Stimulated activated CD4-positive, alpha-beta T cell treated with anti-CD3 and anti-CD28 coated beads, TNF-alpha, amount 100 ng/mL, for 4 hours (primary cell): ENCODE measurements at places on chromosomes 6 and 20.

DNA sequence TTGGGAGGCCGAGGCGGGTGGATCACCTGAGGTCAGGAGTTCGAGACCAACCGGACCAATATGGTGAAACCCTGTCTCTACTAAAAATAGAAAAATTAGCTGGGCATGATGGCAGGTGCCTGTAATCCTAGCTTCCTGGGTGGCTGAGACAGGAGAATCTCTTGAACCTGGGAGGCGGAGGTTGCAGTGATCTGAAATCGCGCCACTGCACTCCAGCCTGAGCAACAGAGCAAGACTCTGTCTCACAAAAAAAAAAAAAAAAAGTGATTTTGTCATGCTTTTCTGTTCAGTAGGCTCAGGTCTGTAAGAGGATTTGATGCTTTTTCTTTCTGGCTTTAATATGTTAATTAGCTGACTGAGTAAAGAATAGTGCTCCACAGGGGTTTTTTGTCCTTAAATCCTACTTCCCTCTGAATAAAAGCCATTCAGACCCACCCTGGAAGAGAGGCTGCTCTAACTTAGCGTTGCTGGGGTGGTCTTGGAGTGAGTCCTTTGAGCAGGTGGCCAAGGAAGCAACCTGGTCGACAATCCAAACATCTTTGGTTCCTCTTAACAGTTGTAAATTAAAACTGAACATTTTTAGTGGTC is 19.0 kb downstream of the MCM8 start:
- no peak for DNase-seq

- no peak for DNase-seq
Observed at GRCh38 chr6:2433266-2433665, 187.9 kb upstream of the GMDS start.

GRCh38 chr20:16419138-16419715 is 154.0 kb downstream of the KIF16B start:
- no peak for DNase-seq

GRCh38 chr20:19310541-19310940 is 98.1 kb downstream of the SLC24A3 start:
- no peak for DNase-seq

GRCh38 chr6:21219856-21220255 is 373.7 kb upstream of the SOX4 start:
- DNase-seq: no peak

GRCh38 chr20:57408536-57409233 is 17.5 kb downstream of the RBM38 start:
- no peak for DNase-seq

GRCh38 chr6:15090745-15091384 is 155.0 kb upstream of the JARID2 start:
- DNase-seq: no peak

GRCh38 chr6:3202999-3203696 is 24.3 kb downstream of the TUBB2B start:
- DNase-seq: no peak

DNA sequence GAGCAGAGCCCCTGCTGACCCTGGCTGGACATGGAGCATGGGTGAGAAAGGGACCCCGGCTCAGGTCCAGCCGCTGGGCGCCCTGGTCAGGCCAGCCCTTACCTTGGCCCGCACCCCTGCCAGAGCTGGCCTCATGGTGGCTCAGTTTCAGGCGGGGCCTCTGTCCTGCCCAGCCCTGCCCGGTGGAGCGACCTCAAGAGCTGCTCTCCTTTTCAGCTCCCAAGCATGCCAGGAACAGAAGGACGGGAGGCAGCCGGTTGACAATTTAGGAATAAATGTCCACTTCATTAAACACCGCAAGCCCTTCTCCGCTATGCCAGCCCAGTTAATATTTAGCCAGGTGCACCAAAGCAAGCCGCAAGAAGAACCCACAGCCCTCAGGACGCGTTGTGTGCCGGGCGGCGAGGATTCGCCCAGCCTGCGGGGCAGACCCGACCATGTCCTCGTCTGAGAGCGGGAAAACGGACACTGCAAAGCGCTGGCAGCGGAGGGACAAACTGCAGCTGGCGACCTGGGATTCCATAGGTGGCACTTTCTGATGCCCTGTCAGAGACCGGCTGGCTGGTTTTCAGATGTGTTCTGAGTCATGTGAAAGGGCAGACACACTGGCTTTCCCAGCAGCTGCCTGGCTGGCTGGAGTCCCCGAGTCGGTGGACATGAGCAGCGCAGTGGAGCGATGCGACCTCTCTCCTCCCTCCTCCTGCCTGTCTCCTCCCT is 221.9 kb downstream of the TTLL2 start:
- DNase-seq: no peak

GRCh38 chr6:129498950-129499842 is 210.8 kb downstream of the ARHGAP18 start:
- no peak for DNase-seq

- DNase-seq: no peak
Observed at GRCh38 chr20:33693741-33694638, 7.8 kb upstream of the E2F1 start.

DNA sequence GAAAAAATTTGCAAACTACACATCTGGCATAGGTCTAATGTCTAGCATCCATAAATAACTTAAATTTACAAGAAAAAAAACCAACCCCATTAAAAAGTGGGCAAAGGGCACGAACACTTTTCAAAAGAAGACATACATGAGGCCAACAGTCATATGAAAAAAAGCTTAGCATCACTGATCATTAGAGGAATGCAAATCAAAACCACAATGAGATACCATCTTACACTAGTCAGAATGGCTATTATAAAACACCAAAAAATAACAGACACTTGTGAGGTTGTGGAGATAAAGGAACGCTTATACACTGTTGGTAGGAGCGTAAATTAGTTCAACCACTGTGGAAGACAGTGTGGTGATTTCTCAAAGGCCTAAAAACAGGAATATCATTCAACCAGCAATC is 33.7 kb upstream of the EPB41L2 start:
- DNase-seq: no peak

- DNase-seq: no peak
Observed at GRCh38 chr6:38213251-38213658, 393.7 kb downstream of the ZFAND3 start.

GRCh38 chr20:6811262-6812035 is 44.0 kb downstream of the BMP2 start:
- no peak for DNase-seq

DNA sequence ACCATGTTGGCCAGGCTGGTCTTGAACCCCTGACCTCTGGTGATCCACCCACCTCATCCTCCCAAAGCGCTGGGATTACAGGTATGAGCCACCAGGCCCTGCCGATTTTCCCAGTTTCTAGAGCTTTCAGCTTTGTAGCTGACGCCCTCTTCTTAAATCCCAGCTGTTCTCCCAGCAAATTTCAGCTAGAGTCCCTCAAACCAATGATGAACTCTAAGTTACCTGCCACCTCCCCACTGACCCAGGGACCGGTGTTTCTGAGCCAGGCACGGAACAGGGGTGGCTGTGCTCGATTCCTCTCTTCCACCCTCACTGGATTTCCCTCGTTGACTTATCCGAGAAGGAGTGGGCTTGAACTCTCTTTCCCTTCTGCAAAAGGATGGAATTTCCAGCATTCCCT is 39.1 kb downstream of the SUN5 start:
- no peak for DNase-seq

- DNase-seq: no peak
Observed at GRCh38 chr6:159267165-159267564, 98.0 kb downstream of the FNDC1 start.

GRCh38 chr6:14804785-14805210 is 441.1 kb upstream of the JARID2 start:
- DNase-seq: no peak

- DNase-seq: no peak
Observed at GRCh38 chr6:17602888-17603287, 2.8 kb downstream of the FAM8A1 start.

DNA sequence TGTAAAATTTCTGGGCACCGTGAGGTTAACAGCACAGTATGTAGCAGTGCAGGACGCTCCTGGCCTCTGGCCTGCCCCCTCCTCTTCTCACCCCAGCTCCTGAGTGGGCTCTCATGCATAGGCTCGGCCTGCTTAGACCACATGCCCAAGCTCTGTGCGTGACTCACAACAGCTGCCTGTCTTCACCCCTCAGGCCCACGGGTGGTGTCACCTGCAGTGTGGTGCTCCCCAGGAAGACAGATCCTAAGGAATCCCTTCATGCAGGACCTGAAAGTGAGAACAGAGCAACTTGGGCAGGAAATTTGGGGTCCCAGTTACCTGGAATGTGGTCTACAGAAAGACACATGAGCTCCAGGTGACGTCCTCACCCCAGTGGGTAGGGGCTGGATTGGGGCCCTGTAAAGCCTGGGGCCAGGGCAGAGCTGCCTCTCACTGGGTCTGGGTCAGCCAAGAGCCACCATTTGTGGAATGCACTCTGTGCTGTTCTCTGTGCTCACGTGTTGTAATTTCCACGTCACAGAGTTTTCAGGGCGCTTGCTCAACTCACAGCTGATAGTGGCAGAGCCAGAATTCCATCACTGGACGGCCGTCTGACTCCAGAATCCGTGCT is 37.0 kb upstream of the PXDC1 start:
- DNase-seq: no peak

- DNase-seq: no peak
Observed at GRCh38 chr6:141846639-141847038, 286.1 kb upstream of the GJE1 start.

DNA sequence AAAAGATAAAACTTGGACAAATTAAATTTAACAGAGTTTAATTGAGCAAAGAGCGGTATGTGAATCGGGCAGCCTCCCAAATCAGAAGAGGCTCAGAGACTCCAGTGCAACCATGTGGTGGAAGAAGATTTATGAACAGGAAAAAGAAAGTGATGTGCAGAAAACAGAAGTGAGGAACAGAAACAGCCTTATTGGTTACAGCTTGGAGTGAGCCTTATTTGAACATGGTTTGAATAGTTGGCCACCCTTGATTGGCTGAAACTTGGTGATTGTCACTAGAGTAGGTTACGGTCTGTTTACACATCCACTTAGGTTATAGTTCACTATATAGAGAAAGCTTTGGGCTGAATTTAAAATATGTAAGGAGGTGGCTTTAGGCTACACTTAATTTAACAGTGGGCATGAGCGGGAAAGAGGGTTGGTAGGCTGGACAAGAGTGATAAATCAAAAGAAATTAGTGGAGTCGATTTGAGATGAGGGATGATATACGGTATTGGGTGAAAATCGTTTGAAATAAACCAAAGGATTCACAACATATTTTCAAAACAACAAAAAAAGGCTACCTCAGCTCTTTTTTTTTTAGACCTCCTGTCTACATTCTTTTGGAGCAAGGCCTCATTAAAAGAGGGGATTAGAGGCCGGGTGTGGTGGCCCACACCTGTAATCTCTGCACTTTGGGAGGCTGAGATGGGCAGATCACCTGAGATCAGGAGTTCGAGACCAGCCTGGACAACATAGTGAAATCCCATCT is 84.3 kb upstream of the PREP start:
- DNase-seq: no peak

DNA sequence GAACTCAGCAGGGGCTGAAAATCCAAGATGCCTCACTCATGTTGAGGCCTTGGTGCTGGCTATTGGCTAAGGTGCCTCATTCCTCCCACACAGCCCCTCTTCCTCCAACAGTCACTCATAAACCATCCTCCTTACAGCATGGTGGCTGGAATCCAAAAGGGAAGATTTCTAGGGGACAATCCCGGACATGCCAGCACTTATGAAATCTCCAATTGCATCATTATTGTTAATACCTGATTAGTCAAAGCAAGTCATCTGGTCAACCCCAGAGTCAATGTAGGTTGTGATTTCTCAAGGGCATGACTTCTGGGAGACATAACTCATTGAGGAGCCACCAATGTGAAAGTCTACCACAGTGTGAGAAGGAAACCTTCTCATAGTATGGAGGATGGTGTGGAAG is 506.6 kb upstream of the NOX3 start:
- DNase-seq: no peak

- no peak for DNase-seq
Observed at GRCh38 chr6:55678330-55679224, 99.6 kb upstream of the HMGCLL1 start.

- no peak for DNase-seq
Observed at GRCh38 chr6:135129136-135129856, 51.8 kb upstream of the MYB start.

- no peak for DNase-seq
Observed at GRCh38 chr6:133609415-133610226, 279.3 kb upstream of the TCF21 start.

- no peak for DNase-seq
Observed at GRCh38 chr6:125246566-125246965, 55.2 kb downstream of the HDDC2 start.

DNA sequence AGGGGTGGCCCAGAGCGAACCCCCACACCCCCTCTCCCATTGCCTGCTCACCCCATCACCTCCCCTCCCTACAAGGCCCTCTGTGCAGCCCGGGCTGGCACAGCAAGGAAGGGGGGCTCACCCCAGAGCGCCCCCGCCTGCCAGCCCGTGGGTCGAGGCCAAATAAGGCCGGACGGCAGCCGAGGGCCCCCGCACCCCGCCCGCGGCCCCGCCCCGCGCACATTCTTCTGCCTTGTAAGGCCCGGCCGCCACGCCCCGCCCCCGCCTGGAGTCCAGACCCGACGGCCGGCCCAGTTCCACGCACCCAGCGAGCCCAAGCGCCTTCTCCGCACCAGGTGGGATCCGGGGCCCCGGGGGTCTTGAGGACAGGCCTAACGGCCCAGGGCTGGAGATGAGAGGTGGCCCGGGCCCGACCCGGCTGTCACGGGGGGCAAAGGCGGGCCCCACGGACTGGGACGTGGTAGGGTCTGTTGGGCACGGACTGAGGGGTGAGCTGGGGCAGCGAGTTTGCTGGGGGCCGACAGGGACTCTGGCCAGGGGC is at the start of gene MYL9:
Gene MYL9, plus strand, starts transcription at position 293 of the 541 bp plus-strand sequence. CDS start 3,366 bp downstream, outside the sequence.
- DNase-seq: no peak

- DNase-seq: no peak
Observed at GRCh38 chr6:166772518-166772917, 145.5 kb upstream of the RPS6KA2 start.

DNA sequence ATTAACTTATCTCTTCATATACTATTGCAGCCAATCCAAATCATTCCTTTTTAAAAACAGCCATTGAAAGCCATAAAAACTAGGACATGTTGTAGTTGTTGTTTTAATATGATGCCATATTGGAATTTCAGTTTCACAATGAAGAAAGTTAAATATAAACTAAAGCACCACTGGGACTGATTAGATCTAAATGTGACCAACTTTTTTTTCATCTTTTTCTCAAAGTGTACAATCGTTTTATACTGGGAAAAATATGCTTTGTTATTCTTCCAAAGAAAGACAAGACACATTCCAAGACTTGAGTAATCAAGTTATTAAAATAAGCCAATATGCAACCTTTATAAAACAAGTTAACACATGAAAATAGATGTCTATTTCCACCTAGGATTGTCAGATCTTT is 68.5 kb downstream of the THEMIS start:
- DNase-seq: no peak

DNA sequence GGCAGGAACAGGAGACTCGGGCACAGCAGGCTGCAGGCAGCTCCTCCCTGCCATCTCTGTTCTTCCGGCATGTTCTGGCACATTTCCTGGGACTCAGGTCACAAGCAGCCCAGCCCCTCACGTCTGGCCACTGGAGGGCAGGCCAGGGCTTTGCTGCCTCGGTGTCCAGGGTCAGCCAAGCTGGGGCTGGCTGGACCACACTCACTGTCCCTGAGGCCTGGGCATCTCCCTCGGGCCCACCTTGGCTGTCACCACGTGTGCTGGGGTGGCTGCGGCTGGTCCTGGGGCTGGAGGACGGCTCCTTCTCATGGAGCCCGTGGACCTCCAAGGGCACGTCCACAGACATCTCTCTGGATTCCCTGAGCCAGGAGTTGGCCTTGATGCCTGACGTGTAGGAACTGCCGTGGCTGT is 18.5 kb downstream of the FRMD1 start:
- no peak for DNase-seq

- no peak for DNase-seq
Observed at GRCh38 chr6:159833997-159834603, 34.0 kb downstream of the PNLDC1 start.
